ENCODE measurements at places on chromosomes 3 and 15.

GRCh38 chr3:114634635-114635034 lies 340.8 kb downstream of the TIGIT start:
- no peak for DNase-seq

DNA sequence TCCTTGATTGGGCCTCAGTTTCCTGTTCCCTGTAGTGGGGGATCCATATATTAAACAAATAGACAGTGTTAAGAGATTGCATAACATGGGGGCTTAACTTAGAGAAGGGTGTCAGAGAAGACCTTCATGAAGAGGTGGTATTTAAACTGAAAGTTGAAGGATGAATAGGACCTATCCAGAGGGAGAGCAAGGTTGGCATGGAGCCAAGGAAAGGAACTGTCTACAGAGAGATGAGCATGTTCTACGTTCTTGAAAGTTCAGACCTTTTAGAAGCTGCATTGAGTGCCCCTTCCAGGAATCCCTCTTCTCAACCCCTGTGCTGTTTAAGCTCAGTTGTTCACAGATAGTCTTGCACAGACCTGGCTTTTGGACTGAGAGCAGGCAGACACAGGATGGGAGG lies 2.4 kb downstream of the HTD2 start:
- DNase-seq = no peak

DNA sequence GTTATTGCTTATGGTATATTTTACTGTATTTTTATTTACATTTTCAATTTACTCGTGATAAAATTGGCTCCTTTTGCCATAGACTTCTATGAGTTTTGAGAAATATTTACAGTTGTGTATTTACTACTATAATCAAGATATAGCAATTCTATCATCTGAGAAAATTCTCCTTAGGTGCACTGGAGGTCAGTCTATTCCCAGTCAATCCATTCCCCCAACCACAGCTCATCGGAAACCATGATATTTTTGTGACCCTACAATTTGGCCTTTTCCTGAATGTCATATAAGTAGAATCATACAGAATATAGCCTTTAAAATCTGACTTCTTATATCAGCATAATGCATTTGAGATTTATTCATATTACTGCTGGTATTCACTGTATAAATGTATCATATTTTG lies 114.7 kb upstream of the LRTM1 start:
- no peak for DNase-seq

- no peak for DNase-seq
Observed at GRCh38 chr15:92968926-92969651, 69.0 kb downstream of the CHD2 start.

GRCh38 chr15:91411586-91411985 lies 311.5 kb downstream of the SV2B start:
- DNase-seq = no peak

DNA sequence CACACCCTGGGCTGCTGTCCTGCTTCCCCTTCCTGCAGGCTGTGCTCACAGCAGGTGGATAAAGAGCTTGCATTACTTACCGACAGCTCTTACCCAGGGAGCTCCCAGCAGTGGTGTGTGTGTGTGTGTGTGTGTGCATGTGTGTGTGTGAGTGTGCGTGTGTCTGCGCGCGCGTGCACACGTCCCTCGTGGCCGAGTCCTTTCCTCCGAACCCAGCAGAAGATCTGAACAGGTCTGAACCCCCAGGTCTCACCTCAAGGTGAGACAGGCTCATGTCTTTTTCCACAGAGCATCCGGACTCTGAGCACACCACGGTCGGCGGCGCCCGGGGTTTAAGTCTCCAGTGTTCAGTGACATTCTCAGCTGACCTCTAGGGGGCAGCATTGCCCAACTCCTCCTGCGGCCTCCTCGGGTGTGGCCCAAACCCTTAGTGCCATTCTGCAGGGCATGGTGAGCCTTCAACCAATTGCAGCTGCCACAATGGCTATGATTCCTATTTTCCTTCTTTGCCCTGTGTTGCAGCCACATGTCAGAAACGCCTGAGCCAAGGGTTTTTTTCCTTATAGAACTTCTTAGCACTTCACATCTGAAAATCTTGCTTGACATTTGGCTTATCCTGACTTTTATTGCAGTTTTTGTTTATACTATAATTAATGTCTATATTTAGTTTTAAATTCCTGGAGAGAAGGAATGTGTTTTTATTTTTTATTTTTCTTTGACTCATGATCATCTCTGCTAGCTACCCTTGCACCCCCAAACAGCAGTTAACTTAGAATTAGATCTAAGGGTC lies 64.1 kb upstream of the KLHL25 start:
- peak; percentile 62 for DNase-seq

DNA sequence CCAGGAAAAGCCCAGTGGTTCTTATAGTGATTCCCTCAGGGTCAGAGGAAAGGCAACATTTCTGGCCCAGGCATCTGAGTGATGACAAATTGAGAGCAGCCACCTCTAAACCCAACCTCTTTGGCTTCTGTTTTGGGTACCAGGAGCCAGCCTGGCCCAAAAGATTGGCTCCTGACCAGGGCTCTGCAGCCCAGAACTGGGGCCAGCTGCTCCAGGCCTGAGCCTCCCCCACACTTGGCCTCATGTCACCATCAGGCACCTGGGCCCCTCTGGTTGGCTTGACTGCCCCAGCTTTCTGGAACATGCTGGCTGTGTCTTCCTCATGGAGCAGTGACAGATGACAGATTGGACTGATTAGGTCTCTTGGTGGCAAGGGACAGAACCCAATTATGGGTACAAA lies 26.0 kb upstream of the HCN4 start:
- no peak for DNase-seq

DNA sequence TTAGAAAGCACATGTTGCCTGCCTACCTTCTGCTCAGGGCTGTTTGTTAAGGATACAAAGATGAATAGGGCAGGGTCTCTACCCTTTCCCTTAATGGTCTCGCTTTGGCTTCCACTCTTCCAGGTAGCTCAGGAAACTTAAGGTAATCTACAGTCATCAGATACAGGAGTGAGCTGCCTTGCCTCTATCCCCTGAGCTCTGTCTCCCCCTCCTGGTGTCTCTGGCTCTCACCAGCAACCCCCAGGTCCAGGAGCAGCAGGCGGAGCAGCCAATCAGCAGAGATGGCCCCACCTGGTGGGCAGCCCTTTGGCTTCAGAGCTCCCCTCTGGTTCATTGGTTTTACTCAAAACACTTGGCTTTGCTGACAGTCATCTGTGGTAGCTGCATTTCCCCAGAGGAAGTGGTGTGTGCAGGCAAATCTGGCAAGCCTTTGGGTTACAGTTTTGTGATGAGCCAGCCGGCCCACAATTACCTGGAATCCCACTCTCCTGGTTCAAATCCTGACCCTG lies 8.5 kb upstream of the CX3CR1 start:
- DNase-seq = peak; percentile 59

All from activated CD8-positive, alpha-beta memory T cell treated with anti-CD3 and anti-CD28 coated beads for 1 hour (primary cell).